ENCODE measurements at places on chromosomes 4 and X. TPM values are rescaled to one million over a fixed set of nuclear protein-coding genes. Genes with fewer than 3 reads are reported as not detected.

The TBC1D8B gene
- polyA plus RNA-seq = 0.60 TPM

DNA sequence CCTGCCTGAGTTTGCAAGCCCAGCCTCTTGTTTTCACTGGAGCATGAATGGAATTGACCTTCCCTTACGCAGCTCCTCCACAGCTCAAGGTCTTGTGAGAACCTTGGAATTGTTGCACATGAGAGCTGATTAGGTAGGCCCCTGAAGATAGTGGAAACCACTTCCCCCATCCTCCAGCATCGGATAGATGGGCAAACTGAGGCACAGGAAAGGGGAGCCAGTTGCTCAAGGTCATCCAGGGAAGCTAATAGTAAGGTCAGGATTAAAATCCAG is 27.2 kb downstream of the PJA1 start:
- no peak for DNase-seq

- DNase-seq = no peak
Observed at GRCh38 chrX:85698921-85699320, 319.5 kb upstream of the POF1B start.

GRCh38 chr4:56259655-56260054 is 127.6 kb downstream of the AASDH start:
- DNase-seq = no peak

- DNase-seq = no peak
Observed at GRCh38 chrX:120000490-120001246, 57.1 kb upstream of the NKAP start.

The ARHGAP6 gene
- 0.09 TPM for polyA plus RNA-seq

- DNase-seq = no peak
Observed at GRCh38 chr4:86184216-86184900, 175.5 kb downstream of the MAPK10 start.

DNA sequence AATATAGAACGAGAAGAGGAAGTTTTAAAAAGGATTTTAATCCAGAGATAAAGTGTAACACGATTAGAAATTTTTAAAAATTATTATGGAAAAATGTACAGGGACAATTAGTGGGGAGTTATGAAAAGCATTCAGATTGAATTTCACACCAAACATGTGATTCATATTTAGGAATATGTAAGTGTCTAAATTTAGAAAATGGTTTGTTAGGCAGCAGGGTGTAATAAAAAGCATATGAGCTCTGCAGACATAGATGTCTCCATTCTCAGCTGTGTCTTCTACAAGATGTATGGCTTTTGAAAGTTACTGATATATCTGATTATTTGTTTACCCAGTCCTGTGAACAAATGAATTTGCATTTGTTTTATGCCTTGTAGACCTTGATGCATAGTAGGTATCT is 638.9 kb upstream of the AGA start:
- DNase-seq = no peak

GRCh38 chr4:163702736-163703135 is 208.2 kb downstream of the TMA16 start:
- DNase-seq = no peak

- no peak for DNase-seq
Observed at GRCh38 chrX:154986826-154987575, 35.5 kb downstream of the F8 start.

DNA sequence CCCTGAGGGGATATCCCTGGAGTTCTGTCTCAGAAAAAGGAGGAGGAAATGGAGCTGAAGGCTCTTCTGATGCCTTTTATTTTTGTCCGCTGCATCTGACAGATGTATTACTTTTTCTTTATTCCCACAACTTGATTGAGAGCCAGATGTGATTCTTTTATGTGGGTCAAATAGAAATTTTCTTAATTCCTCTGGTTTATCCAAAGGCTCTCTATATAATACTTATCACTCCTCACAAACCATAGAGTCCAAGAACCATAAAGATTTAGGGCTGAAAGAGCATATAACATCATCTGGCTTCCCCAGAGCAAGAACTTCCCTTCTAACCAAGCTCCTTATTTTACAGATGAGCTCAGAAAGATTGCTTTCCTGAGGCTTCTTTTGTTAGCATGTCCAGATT is 756.7 kb upstream of the FAM241A start:
- DNase-seq = no peak

DNA sequence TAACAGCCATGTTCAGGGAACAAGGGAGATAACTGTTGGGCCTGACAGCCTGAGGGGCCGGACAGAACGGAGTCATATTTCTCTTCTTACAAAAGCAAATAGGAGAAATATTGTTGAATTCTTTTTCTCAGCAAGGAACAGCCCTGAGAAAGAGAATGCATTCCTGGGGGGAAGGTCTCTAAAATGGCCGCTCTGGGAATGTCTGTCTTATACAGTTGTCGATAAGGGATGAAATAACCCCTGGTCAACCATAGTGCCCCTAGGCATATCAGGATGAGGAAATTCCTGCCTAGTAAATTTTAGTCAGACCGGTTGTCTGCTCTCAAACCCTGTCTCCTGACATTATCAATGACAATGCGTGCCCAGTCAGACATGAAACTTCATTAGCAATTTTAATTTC is 1925.5 kb downstream of the PCDH7 start:
- DNase-seq = no peak

GRCh38 chr4:57051524-57051923 is 58.7 kb downstream of the IGFBP7 start:
- no peak for DNase-seq

GRCh38 chr4:6389142-6389825 is 83.1 kb downstream of the PPP2R2C start:
- DNase-seq = no peak

GRCh38 chr4:185392156-185392555 is 3.6 kb downstream of the LRP2BP start:
- no peak for DNase-seq

GRCh38 chr4:165394275-165394674 is 15.5 kb downstream of the CPE start:
- no peak for DNase-seq

The GDPD2 gene
- polyA plus RNA-seq = not detected

The DDX60 gene
- polyA plus RNA-seq = 21.4 TPM

The NDST3 gene
- polyA plus RNA-seq = not detected

DNA sequence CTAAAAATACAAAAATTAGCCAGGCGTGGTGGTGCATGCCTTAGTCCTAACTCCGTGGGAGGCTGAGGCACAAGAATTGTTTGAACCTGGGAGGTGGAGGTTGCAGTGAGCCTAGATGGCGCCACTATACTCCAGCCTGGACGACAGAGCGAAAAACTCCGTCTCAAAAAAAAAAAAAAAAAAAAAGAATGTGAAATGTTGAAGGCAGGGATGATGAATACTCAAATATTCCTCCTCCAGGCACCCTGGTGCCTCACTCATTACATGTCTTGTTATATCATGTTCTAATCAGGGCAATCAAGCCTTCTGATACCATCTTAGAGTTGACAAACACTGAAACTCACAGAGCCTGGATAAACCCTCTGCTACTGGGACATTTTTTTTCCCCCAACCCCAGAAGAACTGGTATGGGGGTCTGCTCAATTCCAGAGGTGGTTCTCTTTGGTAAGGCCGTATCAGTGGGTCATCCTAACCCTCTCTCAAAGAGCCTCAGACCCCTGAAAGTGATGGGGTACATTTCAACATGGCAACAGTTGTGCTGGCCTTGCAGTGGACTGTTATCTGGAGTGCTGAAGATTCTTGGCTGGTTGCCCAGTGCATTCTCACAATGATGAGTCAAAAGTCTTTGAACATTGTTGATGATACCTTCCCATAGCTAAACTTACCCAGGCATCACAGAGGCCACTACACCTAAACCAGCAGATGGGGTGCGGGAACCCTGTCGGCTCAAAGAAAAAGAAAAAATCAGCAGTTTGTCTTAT is 2.4 kb upstream of the SH3KBP1 start:
- DNase-seq = no peak

DNA sequence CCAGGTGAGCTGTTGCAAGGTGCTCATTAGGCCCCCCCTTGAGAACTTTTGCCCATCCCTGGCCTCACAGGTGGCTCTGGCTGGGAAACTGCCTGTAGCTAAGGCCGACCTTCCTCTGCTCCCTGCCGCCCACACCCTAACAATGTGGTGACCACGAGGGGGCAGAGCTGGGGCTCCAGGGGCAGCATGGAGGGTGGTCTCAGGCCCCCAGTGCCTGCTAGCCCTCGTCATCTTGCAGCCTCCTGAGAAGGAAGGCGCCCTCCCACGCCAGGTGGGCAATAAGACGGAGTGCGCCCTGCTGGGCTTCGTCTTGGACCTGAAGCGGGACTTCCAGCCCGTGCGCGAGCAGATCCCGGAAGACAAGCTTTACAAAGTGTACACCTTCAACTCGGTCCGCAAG is 32.4 kb downstream of the ATP2B3 start:
- no peak for DNase-seq

DNA sequence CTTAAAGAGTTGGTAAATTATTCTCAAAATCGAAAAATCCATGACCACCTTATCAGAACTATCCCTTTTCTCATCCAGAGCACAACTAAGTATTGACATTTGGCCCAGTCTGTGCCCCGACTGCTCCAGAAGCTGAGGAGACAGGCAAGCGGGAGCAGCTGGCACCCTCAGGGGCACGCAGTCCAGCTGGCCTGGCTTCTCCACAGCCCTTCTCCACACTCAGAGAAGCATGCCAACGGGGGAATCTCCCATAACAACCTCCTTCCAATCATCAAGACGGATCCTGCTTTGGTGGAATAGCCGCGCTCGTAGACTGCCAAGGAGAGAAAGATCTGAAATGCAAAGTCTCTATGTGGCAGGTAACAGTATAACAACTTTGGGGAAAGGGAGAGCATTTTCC is 85.4 kb downstream of the AFAP1 start:
- DNase-seq = no peak

GRCh38 chr4:111798840-111799239 is 346.4 kb upstream of the FAM241A start:
- no peak for DNase-seq

GRCh38 chrX:39140581-39140980 is 339.3 kb downstream of the MID1IP1 start:
- DNase-seq = no peak

The TMEM31 gene
- not detected for polyA plus RNA-seq

The TLR7 gene
- polyA plus RNA-seq = 50.2 TPM

DNA sequence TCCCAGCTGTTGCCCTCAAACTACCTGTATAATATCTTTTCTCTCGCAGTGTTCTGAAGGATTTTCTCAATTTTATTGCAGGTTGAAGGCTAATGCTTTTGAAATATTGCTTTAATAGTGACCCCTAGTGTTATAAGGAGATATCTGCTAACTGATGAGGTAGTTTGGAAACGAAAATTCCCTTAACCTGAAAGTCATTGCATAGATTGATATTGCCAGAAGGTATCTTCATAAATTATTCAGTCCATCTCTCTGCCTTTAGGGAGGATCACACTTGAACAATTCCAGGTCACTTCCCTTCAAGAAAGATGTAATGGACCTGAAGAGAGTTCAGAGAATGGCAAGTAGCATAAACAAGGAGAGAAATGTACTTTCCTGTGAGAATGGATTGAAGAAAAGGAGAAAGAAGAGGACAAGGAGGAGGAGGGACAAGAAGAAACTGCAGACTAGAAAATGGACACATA is 44.1 kb downstream of the TIGD4 start:
- peak; percentile 37 for DNase-seq

The MAGEB2 gene
- not detected for polyA plus RNA-seq

The TTC29 gene
- not detected for polyA plus RNA-seq

GRCh38 chr4:56206258-56206657 is 181.0 kb downstream of the AASDH start:
- no peak for DNase-seq

GRCh38 chr4:183139972-183140570 is 41.0 kb downstream of the WWC2 start:
- no peak for DNase-seq

DNA sequence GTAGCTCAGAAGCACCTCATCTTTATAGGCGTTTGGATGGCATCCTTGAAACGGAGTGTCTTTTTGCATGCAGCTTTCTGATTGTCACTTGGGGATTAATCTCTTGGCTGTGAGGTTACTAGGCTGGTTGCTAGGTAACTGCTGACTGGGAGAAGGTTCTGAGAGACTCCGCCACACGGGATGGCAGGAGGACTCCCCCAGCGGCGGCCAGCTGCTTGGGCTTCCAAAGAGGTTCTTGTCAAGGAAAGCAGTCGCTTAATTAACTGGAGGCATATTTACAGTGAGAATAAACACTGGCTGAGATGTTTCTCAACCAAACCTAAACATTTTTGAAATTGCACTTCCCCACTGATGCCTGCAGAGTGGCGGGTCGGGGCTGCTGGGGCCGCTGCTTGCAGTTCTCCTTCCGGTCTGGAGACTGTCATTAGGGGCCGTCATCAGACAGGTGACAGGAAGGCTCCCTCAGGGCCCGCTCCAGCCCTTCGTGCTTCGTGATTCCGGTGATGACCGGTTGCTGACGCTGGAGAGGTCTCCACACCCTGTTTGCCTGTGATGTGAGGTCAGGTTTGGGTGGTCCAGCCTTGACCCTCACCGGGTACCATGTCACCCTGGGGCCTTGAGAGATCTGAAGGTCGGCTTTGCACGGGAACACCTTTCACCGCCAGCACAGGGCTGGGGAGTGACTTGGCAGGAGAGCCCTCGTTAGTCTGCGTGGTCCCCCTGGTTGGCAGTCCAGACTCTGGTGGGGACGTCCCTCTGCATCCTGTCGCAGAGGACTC is 9.1 kb downstream of the NSG1 start:
- peak; percentile 9 for DNase-seq

The USP26 gene
- not detected for polyA plus RNA-seq

DNA sequence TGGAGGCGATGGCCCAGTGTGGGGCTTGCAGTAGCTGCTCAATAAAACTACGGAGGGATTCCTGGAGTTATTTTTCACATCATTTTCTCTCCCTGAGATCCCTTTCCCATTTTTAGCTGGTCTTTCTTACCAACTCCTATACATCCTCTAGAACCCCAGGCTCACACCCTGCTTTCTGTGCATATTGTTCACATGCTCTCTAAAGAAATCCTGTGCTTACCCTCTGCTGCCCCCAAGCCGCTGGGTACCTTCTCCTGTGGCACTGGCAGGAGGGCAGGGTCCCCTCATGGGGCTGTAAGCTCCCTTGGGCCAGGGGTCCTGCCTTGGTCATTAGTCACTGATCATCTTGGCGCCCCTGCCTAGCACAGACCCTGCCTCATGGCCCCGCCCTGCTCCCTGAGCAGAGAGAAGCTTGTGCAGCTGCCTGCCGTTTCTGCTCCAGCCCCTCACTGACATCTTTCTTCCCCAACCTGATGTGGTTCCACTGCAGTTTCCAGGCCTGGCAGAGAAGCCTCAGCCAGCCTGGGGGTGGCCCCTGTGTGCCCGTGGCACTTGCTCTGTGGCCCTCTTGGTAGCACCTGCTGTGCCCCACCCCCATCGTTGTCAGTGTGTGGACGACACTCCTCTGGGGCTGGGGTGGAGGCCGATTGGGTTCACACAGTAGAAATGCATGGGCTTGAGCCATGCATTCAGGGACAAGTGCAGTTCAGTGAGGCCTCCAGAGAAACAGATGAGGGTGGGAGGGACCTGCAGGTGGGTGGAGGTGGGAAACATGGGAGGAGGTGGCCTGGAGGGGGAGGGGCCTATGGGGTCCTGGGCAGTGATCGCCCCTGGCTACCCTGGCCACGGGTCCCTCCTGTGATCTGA is 69.5 kb downstream of the WFS1 start:
- DNase-seq = no peak

- DNase-seq = no peak
Observed at GRCh38 chr4:121192480-121192879, 28.4 kb upstream of the TNIP3 start.

The NUP54 gene
- 33.4 TPM for polyA plus RNA-seq

The SOWAHD gene
- 1.7 TPM for polyA plus RNA-seq

The CT45A3 gene
- polyA plus RNA-seq = not detected

GRCh38 chr4:159983082-159983481 is 880.2 kb downstream of the RAPGEF2 start:
- no peak for DNase-seq

The SPANXN3 gene
- polyA plus RNA-seq = not detected

Measured in naive B cell (primary cell).